ENCODE measurements at places on chromosomes 1 and 21.

- no peak for DNase-seq
These were observed 84.5 kb downstream of the ATP6V1G3 start for GRCh38 chr1:198455966-198456365.

GRCh38 chr21:43287795-43288755 is 119.3 kb downstream of the CRYAA start:
- no peak for DNase-seq

DNA sequence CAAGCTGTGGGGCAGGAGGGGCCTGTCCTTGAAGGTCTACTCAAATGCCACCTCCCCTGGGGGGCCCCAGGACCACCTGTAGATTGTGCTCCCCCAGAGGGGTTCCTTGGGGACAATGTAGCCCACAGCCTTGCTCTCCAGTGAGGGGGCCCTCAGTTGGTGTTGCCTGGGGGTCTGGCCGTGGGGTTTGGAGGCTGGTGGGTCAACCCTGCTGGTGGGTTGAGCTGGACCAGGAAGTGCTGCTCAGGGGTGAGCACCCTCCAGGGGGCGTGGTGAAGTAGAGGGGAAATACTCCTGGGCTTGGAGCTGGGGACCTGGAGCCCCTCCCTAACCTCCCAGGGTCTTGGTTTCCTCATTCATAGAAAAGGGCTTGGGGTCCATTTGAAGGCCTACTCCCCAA is 143.6 kb upstream of the WNT4 start:
- DNase-seq, result no peak

DNA sequence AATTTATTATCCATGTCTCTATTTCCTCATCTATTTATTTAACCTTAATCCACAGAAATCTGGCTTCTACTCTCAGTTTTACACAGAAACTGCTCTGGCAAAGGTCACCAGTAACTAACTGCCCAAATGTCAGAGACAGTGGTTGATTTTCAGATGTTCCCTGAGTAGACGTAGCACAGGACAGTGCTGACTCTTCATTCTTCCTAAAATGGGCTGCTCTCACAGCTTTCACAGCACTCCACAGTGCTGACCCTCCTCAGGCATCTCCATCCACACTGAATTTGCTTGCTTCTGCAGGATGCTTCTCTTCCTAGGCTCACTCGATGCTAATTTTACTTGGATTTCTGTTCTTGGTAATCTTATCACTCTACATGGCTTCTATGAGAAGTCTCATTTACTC is 508.2 kb upstream of the ZRANB2 start:
- DNase-seq, result no peak

- no peak for DNase-seq
These were observed 500.9 kb upstream of the PRMT6 start for GRCh38 chr1:106555571-106555970.

GRCh38 chr1:32541064-32541566 is 1.9 kb downstream of the ZBTB8A start:
- no peak for DNase-seq

- DNase-seq, result no peak
These were observed 55.5 kb upstream of the CNN3 start for GRCh38 chr1:94982398-94982797.

Data from iPS DF 6.9 (cell line).